Ascending aorta (tissue), 2 donors: ENCODE measurements at places on chromosomes 2 and 18. TPM values are rescaled to one million over a fixed set of nuclear protein-coding genes. Genes with fewer than 3 reads are reported as not detected.

RAD51AP2 gene
- not detected for total RNA-seq

KIAA2012 gene
- total RNA-seq, result 0.11 TPM

FBXO15 gene
- total RNA-seq, result not detected

ERFE gene
- 3.3 TPM for total RNA-seq

GRCh38 chr2:212083492-212083891 is 455.1 kb downstream of the ERBB4 start:
- H3K36me3 ChIP-seq, result no peaks in the 10 kb centered on the region
- no peaks in the 10 kb centered on the region for H3K4me1 ChIP-seq
- no peak overlapping the region for H3K4me3 ChIP-seq
- H3K27me3 ChIP-seq, result no peaks in the 10 kb centered on the region
- DNase-seq, result no peak
- H3K27ac ChIP-seq, result no peak overlapping the region

GRCh38 chr2:173750353-173750801 is 214.8 kb downstream of the SP3 start:
- H3K4me3 ChIP-seq, result no peak overlapping the region
- peaks cover 3% of the 10 kb centered on the region for H3K4me1 ChIP-seq
- no peak for DNase-seq
- no peak overlapping the region for H3K27ac ChIP-seq
- no peaks in the 10 kb centered on the region for H3K36me3 ChIP-seq

DNA sequence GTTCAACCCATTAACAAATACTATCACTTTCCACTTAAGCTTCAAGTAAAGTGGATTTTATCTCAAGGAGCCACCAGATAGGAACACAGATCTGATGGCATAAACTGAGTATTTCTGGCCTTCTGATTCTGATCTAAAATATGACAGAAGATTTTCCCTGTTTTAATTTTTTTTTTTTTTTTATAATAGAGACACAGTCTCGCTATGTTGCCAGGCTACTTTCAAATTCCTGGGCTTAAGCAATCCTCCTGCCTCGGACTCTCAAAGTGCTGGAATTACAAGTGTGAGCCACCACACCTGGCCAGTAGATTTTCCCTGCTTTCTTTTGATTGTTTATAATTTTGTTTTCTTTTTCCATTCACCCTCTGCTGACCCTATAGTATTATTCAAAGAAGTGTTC is 36.6 kb upstream of the SLC30A6 start:
- no peak overlapping the region for H3K27ac ChIP-seq
- H3K27me3 ChIP-seq, result no peaks in the 10 kb centered on the region
- no peak for DNase-seq
- peaks cover 14% of the 10 kb centered on the region for H3K36me3 ChIP-seq

- peaks cover 2% of the 10 kb centered on the region for H3K4me1 ChIP-seq
- H3K27me3 ChIP-seq, result no peaks in the 10 kb centered on the region
- no peak overlapping the region for H3K4me3 ChIP-seq
- DNase-seq, result no peak
Observed at GRCh38 chr2:19046986-19047780, 311.2 kb downstream of the OSR1 start.

- H3K27ac ChIP-seq, result no peak overlapping the region
- no peaks in the 10 kb centered on the region for H3K4me1 ChIP-seq
- H3K36me3 ChIP-seq, result no peaks in the 10 kb centered on the region
- H3K27me3 ChIP-seq, result no peaks in the 10 kb centered on the region
Observed at GRCh38 chr2:130776550-130776949, 21.2 kb downstream of the AMER3 start.

DNA sequence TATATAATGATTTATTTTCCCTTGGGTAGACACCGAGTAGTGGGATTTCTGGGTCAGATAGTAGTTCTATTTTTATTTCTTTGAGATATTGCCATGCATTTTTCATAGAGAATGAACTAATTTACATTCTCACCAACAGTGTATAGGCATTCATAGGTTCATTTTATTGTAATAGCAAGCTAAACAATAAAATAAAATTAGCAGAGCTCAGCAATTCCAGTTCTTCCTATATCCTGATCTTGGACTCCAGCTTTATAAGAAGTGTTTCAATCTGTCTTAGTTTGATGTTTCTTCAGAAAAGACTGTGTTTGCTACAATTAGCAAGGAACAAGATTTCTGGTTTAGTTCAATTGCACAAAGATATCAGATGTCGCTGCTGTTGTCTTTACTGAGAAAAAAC is 1024.4 kb upstream of the LRRTM1 start:
- no peaks in the 10 kb centered on the region for H3K36me3 ChIP-seq
- H3K27me3 ChIP-seq, result no peaks in the 10 kb centered on the region
- H3K27ac ChIP-seq, result no peak overlapping the region
- H3K4me1 ChIP-seq, result no peaks in the 10 kb centered on the region
- H3K4me3 ChIP-seq, result no peak overlapping the region
- DNase-seq, result no peak

DNA sequence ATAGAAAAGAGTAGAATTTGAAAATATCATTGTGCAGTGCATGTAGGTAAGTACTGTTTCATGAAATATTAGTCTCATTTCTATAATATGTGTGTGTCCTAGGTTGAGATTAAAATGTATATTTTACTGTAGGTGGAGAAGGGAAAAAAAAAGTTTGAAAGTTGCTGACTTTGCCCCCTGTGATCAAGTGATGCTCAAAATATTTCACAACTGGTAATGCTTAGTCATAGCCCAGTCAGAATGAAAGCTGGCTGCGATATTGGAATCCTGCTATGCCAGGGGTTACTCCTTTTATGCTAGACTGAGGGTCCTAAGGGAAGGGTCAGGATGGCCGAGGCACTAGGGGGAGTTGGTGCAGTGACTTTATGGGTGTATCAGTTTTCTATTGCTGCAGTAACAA is 19.5 kb upstream of the CFAP36 start:
- no peak overlapping the region for H3K27ac ChIP-seq
- no peak overlapping the region for H3K4me3 ChIP-seq

DNA sequence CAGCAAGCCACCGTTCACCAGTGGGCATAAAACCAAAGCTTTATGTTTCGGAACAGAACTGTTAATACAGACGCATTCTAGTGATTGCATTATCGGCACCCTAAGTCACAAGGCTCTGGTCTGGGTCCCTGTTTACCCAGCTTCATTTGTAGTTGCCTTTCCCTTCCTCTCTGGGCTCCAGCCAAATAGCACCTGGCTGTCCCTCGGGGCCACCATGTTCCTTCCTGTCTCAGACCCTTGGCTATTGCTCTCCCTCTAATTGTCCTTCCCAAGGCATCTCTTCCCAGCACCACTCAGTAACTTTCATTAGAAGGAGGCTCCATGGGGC is 75.3 kb downstream of the SDC1 start:
- no peaks in the 10 kb centered on the region for H3K4me1 ChIP-seq
- no peak for DNase-seq
- no peaks in the 10 kb centered on the region for H3K27me3 ChIP-seq
- H3K27ac ChIP-seq, result no peak overlapping the region

GRCh38 chr18:56100090-56100722 is 512.2 kb upstream of the TCF4 start:
- no peak overlapping the region for H3K27ac ChIP-seq
- no peak for DNase-seq
- H3K4me1 ChIP-seq, result no peaks in the 10 kb centered on the region
- no peak overlapping the region for H3K4me3 ChIP-seq

DNA sequence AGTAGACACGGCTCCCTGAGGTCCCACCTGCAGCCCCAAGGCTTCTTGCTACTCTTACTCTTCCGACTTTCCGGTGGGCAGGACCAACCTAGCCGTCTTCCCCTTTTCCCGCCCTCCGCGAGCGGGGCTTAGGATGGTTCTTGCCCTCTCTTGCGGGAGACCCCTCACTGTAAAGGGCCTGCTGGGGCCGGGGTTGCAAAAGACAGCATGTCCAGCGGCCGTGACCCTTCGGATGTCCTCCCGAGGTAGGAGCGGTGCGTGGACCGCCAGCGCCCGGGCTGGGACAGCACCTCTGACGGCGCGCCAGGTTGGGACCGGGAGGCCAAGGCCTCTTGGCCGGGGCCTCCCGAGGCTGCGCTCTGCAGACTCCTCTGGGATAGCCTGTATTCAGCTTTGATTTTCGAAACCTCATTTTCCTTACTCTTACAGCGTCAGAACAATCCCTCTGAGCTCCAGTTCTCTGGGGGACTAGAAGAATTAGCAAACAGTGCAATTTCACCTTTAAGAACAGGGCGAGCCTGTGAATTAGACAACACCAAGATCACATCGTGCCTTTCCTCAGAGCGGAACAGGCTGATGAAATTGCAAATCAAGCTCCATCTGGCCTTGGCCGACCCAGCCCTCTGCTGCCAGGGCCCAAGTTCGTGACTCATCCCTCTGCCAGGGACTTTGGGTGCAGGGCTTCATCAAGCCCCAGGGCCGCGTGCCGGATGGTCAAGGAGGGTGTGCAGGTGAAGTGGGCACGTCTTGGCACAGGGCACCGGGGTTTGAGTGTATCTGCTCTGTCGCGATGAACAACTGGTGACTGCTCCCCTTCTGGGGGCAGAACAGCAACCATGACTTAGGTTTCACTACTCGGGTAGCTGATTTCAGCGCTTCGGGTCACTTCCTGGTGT is 777 bp downstream of the MOCOS start:
- H3K27ac ChIP-seq, result no peak overlapping the region
- no peaks in the 10 kb centered on the region for H3K36me3 ChIP-seq
- peak; percentile 68 for DNase-seq

DNA sequence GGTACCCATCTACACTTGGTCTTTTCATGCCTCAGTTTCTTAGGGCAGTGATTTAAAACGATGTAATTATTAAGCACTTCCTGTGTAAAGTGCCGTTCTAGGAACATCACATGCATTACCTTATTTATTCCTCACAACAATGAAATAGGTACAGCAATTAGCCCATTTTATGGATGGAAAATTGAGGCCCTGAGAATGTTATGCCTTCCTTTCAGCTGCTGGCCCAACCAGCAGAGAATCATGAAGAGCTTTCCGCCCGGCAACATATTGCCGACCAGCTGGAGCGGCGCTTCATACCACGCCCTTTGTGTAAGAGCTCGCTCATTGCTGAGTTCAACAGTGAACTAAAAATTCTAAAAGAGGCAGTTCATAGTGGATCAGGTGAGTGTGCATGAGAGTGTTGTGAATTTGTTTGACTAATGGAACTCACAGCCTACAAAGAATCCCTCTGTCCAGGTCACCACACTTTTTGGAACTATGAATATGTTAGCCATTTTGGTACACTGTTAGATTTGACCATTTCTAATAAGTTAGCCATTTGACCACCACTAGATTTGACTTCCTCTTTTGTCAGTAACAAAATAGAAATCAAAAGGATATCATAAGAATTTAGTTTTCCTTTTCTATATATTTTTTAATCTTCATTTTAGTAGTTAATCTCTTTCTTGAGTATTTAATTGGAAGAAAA is 25.6 kb upstream of the RPE start:
- H3K27ac ChIP-seq, result no peak overlapping the region
- no peak overlapping the region for H3K4me3 ChIP-seq
- DNase-seq, result no peak
- H3K4me1 ChIP-seq, result no peaks in the 10 kb centered on the region
- no peaks in the 10 kb centered on the region for H3K27me3 ChIP-seq

DNA sequence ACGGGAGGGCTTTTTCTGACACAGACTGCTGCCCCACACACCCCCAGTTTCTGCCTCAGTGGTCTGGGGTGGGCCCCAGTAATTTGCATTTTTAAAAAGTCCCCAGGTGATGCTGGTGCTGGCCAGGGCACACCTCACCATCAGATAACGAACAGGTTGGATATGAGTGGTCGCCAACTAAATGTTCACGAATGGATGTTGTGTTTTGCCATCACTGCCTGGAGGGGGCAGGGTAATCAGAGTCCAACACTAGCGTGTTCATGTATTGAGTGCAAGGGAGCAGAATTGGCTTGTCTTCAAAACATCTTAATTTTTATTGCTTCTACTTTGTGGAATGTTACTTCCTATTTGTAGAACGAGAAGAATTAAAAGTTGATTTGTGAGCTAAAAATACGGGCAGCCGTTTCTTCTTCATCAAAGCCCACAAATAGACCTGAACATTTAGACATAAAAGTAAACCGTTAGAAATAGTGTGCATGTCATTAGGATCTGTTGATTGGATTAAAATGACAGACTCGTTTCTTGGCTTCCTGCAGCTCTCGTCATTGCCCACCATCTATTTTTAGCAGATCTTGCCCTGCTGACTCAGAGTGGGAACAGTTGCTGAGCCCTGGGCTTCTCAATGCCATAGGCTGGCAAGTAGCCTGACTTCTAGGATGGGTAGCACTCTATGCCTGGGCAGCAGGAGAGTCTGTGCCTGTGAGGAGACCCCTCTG is 45.2 kb downstream of the NCK2 start:
- H3K36me3 ChIP-seq, result no peaks in the 10 kb centered on the region
- H3K4me1 ChIP-seq, result peaks cover 19% of the 10 kb centered on the region
- H3K4me3 ChIP-seq, result peak overlapping the region; percentile 35

DNA sequence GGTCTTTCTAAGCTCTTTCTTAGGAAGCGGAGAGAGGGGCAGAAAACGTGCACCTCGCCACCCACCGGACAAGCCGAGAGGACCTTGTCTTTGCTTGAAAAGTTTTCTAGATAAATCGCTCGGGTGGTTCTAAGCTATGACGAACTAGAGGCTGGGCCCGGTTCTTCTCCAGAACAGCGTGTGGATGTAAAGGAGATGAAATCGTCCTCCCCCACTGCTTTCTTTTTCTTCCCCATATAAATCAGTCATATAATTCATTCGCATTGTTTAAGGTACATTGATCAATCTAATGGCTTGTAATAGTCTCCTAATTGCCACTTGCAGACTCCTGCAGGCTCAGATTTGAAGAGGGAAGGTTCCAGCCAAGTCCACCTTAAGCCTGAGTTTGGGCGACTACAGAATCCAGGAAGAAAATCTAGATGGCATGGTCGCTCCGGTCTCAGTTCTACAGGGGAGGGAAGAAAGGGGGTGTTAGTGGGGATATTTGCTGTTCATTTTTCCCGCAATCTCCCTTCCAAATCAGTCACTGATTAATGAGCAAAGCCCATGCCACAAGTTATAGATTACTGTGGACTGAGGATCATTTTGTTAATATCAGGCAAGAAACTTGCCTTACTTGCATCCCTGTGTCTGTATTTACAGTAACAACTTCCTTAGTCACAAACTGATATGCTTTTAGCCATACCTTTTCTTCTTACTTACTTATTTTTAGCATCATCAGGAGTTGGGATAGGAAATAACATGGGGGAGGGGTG is 5.6 kb upstream of the SP9 start:
- H3K4me3 ChIP-seq, result no peak overlapping the region
- no peak overlapping the region for H3K27ac ChIP-seq
- no peaks in the 10 kb centered on the region for H3K36me3 ChIP-seq

- peaks cover 41% of the 10 kb centered on the region for H3K36me3 ChIP-seq
- no peak overlapping the region for H3K27ac ChIP-seq
Observed at GRCh38 chr2:73903313-73903712, 10.5 kb downstream of the ACTG2 start.

DNA sequence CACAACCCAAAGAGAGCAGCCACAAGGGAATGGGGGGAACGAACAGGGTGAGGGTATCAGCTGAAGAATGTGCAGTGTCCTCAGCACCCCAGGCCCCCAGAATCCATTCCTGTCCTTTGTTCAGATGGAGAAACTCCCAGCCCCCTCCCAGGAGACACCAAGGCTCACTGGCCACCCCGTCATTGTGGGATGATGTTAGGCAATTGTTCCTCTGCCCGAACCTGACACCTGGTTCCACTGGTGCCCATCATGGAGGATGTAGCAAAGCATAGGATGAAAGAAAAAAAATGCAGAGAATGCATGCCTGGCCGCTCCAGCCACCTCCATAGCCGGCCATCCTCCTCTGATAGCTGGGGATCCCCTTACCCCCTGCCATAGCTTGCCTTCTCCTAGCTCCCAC is 197.3 kb upstream of the TWIST2 start:
- no peak for DNase-seq
- no peaks in the 10 kb centered on the region for H3K27me3 ChIP-seq
- no peak overlapping the region for H3K4me3 ChIP-seq
- H3K27ac ChIP-seq, result no peak overlapping the region

GRCh38 chr18:78912336-78912735 is 67.3 kb upstream of the SALL3 start:
- no peaks in the 10 kb centered on the region for H3K4me1 ChIP-seq
- H3K4me3 ChIP-seq, result no peak overlapping the region
- no peaks in the 10 kb centered on the region for H3K36me3 ChIP-seq
- H3K27me3 ChIP-seq, result no peaks in the 10 kb centered on the region
- no peak overlapping the region for H3K27ac ChIP-seq
